ENCODE measurements at places on chromosomes 4 and X.

DNA sequence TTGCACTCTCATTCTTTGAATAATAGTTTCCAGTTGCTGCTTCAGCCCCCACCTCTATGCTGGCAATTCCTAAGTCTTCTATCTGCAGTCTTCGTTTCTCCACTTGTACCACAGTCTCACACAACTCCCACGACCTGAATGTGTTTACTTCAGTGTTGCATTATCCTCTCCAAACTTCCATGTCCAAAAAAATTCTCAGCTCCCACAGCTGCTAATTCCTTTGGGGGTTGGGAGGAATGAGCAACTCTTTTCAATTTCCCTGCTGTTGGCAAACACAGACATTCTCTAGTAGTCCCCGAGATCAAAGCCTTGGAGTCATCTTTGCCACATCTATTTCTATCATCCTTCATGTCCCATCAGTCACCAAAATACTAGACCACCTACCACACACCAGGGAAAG, 14.4 kb upstream of the CDS1 start:
- no peak for DNase-seq

GRCh38 chr4:144399927-144400326, 246.0 kb upstream of the HHIP start:
- DNase-seq, result no peak

GRCh38 chr4:7396186-7396910, 38.4 kb downstream of the PSAPL1 start:
- DNase-seq, result no peak

- no peak for DNase-seq
Measured at GRCh38 chrX:123324625-123325024, 140.5 kb downstream of the GRIA3 start.

DNA sequence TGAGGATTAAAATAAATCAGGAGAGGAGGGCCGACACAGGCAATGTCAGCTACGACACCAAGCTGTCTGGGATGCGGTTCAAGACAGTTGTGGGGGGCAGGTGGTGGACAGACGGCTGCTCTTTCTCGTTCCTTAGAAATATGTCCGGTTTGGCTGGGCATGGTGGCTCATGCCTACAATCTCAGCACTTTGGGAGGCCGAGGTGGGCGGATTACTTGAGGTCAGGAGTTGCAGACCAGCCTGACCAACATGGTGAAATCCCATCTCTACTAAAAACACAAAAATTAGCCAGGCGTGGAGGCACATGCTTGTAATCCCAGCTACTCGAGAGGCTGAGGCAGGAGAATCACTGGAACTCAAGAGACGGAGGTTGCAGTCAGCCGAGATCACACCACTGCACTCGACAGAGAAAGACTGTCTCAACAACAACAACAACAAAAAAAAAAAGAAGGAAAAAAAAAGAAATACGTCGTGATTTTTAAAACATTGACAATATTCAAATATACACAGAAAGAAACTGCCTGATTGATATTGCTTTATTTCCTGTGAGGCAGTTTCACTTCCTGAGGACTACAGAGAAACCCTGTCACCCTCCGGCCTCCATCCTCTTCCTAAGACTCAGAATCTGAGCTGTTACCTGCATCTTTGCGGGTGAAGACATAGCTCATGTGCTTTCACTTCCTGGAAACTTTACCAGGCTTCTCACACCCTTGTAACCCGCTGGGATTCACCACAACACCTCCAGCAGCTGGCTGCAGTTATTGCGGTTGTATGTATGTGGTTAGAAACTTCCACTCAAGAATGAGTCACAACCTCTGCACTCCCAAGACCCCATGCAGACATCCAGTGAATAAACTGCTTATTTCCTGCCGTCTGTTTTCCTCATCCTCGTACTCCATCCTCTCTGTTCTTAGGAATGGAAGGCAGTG, 63.8 kb upstream of the STS start:
- DNase-seq, result peak; percentile 28

- DNase-seq, result no peak
Measured at GRCh38 chr4:138404801-138405200, 162.7 kb upstream of the SLC7A11 start.

DNA sequence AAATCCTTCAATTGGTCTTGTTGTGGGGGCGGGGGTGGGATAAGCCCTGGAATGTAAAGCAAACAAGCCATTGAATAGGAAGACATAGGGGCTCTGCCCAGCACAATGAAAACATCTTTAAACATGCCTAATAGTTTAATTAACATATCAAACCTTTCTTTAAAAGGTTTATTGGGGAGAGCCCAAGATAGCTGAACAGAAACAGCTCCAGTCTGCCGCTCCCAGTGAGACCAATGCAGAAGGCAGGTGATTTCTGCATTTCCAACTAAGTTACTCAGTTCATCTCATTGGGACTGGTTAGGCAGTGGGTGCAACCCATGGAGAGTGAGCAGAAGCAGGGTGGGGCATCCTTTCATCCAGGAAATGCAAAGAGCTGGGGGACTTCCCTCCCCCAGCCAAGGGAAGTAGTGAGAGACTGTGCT, 327.2 kb upstream of the CNKSR2 start:
- no peak for DNase-seq

GRCh38 chr4:188008377-188008776, 12.8 kb downstream of the ZFP42 start:
- DNase-seq, result no peak

- DNase-seq, result no peak
Measured at GRCh38 chr4:186825069-186825468, 101.4 kb upstream of the FAT1 start.

DNA sequence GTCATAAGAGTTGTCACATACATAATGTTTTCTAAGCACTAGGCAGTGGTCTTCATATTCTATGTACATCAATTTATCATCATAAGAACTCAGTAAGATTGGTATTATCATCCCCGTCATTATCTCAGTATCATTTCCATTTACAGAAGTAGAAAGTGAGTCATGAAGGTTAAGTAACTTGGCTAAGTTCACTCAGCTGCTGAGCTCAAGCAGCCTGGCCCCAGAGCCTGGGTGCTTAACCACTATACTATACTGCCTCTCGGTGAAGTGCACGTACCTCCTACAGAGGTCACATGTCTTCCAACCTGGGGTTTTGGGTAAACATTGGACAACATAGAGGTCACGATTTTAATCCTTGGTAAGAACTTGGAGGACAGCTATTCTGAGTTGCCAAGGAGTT, 161.5 kb upstream of the GATB start:
- no peak for DNase-seq

GRCh38 chrX:1165535-1166196, 46.8 kb downstream of the CRLF2 start:
- no peak for DNase-seq

DNA sequence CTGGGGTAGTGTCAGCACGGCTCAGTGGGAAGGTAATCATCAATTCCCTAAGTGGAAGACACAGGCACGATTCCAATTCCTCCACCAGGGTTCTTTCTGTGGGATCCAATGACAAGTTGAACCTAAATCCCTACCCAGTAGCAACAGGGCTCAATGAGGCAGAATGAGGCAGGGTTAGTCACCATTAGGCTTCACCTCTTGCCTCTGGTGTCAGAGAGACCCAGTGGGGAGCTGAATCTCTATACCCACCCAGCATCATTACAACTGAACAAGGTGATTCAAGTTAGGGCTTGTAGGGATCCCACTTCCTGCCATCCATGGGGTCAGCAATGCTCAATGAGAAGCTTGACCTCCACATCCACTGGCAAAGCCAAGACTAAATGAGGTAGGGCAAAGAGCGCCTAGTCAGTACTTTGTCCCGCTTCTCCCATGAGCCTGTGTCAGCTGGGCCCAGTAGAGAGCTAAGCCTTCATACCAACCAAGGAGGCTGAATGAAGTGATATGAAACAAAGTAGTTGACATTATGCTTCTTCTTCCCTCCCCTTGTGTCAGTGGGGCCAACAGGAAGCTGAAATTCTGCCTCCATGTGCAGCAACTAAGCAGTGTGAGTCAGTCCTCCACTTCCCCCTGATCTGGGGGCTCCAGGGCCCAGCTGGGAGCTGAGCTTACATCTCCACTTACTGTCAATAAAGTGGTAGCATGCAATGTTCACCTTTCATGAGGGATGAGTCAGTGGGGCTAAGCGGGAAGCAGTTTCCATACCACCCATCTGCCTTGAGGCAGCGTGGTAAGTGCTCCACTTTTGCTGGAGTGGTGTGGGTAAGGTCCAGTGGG, 36.4 kb upstream of the RBM41 start:
- no peak for DNase-seq
